ENCODE measurements at places on chromosomes 13 and 19. TPM values are rescaled to one million over a fixed set of nuclear protein-coding genes. Genes with fewer than 3 reads are reported as not detected.

The LGI4 gene
- not detected for total RNA-seq

The ZIM2 gene
- total RNA-seq, result not detected

The RNF225 gene
- total RNA-seq, result 2.1 TPM

The RFPL4A gene
- not detected for total RNA-seq

The KANK2 gene
- total RNA-seq, result 14.7 TPM

The KISS1R gene
- 0.07 TPM for total RNA-seq

The FGF9 gene
- total RNA-seq, result under 0.01 TPM

The SYT3 gene
- total RNA-seq, result not detected

The BRD4 gene
- total RNA-seq, result 12.3 TPM

The MATK gene
- total RNA-seq, result under 0.01 TPM

The ATP4A gene
- total RNA-seq, result not detected

The TMPRSS9 gene
- not detected for total RNA-seq

The KIR3DL1 gene
- total RNA-seq, result not detected

The TTYH1 gene
- not detected for total RNA-seq

The PRKCG gene
- not detected for total RNA-seq

The TSEN34 gene
- total RNA-seq, result 49.3 TPM

The B3GNT3 gene
- total RNA-seq, result 9.1 TPM

Data from nasal cavity respiratory epithelium epithelial cell of viscerocranial mucosa (primary cell).